Stimulated activated CD8-positive, alpha-beta memory T cell treated with anti-CD3 and anti-CD28 coated beads, Interleukin-4, amount 100 ng/mL, for 1 hour (primary cell): ENCODE measurements at places on chromosomes 6 and 20.

- no peak for DNase-seq
These were observed 53.0 kb upstream of the CST7 start for GRCh38 chr20:24895898-24896658.

- no peak for DNase-seq
These were observed 107.3 kb downstream of the TFAP2B start for GRCh38 chr6:50925981-50926380.

- no peak for DNase-seq
These were observed 8.8 kb downstream of the SLC17A2 start for GRCh38 chr6:25921525-25922203.

DNA sequence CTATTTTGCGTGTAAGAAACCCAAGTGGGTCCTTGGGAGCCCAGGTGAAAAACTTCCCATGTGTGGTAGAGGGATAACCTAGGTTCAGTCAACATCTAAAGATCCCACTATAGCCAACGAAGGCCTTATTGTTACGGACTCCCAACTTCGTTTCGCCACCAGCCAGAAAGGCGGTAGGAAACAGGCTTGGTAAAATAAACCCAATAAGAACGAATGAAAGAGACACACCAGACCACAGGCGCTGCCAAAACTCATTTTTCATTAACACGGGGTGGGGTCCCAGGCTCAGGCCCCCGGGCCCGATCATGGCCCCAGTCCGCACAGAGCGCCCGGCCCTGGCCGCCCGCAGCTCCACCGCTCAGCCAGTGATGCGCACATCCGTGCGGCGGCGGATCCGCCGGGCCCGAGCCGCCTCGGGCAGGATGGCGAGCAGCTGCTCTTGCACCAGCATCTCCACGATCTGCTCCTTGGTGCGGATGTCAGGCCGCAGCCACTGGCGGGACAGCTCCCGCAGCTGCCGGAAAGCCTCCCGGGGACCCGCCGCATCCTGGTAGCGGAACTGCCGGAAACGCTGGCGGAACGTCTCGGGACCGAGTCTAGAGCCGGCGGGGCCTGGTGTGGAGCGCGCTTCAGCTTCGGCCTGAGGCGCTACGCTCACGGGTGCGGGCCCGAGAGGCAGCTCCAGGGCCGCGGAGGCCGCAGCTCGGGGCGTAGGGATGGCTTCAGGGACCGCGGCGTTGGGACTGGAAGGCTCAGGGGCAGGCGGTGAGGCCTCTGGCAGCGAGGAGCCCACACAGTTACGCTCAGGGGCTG lies 709 bp downstream of the SCAND1 start:
- peak; percentile 27 for DNase-seq

- DNase-seq = no peak
These were observed 155.3 kb downstream of the PLCB1 start for GRCh38 chr20:8287340-8287739.

DNA sequence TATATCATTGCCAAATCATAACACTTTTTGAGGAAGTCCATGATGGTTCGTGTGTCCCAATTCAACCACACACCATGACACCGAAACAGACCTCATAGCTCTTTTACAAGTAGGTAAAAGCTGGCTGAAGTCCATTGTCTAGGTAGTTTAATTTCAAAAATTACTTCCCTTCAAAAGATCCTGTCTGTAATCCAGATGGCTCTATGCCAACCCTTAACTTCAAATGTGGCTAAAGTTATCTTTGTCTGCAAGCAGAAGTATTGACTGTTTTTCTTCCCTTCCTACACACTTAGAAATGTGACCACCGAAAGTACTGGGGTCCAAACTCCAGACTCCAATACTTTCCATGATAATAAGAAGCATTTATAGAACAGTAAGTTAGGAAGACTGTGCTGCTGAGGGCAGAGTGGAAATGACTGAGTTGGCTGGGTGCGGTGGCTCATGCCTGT lies 8.3 kb upstream of the TIAM2 start:
- no peak for DNase-seq

DNA sequence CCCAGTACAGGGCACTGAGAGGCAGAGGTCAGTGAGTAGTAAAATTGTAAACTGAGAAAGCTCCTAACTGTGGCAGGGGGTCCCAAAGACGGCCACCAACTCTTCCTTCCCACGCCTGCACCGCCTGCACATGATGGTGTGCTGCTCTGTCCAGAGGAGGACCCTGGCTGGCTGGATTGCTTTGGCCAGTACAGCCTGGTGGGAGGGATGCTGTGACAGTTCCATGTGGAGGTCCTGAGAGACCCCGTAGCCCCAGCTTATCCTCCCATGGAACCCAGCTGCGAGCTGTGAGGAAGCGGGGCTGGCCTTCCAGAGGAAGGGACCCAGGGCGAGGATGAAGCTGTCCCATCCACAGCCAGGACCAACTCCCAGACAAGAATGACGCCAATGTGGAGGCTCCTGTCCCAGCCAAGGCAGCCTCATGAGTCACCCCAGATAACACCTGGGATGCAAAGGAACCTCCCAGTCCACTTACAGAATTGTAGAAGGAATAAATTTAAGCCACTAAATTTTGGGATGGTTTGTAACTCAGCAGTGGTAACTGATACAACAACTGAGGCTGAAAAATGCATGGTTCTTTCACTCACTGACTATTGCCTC lies 2.0 kb upstream of the ACSS1 start:
- no peak for DNase-seq

DNA sequence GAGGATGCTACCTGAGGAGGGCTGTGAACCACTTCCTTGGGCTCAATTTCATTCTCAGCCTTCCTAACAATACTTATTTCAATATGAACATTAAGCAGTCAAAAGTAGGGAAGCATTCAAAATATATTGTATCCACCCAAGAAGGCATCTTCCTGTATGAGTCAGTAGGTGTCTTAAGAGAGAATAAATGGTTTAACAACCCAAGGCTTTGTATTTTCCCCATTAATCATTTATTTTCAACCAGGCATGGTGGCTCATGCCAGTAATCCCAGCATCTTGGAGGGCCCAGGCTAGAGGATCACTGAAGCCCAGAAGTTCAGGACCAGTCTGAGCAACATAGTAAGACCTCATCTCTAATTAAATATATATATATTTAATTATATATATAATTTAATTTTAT lies 74.5 kb upstream of the MARCKS start:
- no peak for DNase-seq

GRCh38 chr20:4041748-4042411 lies 26.5 kb upstream of the RNF24 start:
- no peak for DNase-seq

GRCh38 chr6:25862199-25862598 lies 11.8 kb downstream of the SLC17A3 start:
- no peak for DNase-seq
